Thymus (tissue), 14 donors: ENCODE measurements at places on chromosomes 4 and X.
A peak's percentile ranks its signal among the peaks of the same experiment; 100 is the strongest.

DNA sequence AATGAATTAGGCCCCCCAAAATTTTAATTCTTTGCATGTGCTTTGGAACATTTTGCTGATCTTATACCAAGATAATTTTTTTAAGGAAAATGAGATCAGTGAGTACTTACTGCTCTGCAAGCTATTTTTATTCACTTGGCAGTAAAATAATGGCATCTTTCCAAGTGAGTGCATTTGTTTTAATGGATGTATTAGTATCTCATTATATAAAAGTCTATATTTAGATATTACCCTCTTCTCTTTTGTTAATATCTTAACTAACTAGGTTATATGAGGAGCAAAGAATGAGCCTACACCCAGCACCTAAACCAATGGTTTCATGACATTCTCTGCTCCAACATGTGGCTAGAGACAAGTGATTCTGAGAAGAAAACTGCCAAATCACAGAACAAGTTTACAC, 21.1 kb upstream of the ARAF start:
- no peak for DNase-seq

GRCh38 chr4:38132107-38132673, 172.0 kb downstream of the PTTG2 start:
- DNase-seq, result peak; percentile 54

GRCh38 chr4:71648923-71649322, 135.0 kb downstream of the GC start:
- DNase-seq, result no peak

- DNase-seq, result peak; percentile 79
These were observed 58.5 kb downstream of the TSC22D3 start for GRCh38 chrX:107716816-107717700.

GRCh38 chrX:44996277-44996676, 123.3 kb downstream of the KDM6A start:
- no peak for DNase-seq

- DNase-seq, result no peak
These were observed 80.2 kb upstream of the FHL1 start for GRCh38 chrX:136067097-136067496.

DNA sequence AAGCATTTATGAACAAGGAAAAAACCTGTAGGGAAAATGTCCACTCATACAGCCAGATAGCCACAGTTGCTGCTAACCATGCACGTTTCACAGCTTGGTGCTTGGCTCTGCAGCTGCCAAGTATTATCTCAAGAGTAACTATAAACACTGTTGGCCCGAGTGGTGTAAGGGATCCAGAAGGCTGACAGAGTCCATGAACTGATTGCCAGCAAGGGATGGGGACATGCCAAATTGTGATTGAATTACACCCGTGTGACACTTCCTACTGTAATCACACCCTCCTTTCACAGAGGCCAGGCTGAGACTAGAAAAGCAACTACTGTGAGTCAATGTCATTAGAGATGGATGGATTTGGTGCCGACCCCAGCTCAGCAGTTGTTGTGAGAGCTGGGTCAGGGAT, 223.9 kb upstream of the ANKRD50 start:
- DNase-seq, result no peak

DNA sequence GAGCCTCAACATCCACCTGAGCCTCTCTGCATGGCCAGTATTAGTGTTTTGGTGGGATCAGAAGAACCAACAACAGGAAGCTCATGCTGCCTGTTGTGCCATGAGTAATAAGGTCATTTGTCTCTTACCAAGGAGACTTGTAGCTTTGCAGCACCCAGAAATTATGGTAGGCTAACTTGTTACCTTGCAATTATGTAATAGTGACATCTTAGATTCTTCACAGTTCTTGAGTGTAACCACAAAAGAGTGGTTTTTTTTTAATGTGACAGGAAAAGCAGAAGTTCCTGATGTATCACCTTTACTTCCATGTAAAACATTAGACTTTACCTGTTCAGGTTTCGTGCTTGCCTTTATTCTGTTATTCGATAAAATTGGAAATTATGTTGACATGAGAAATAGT, 263.9 kb upstream of the CXXC4 start:
- DNase-seq, result no peak

GRCh38 chrX:97344724-97345123, 461.0 kb downstream of the RPA4 start:
- no peak for DNase-seq

GRCh38 chrX:133314281-133314680, 96.1 kb upstream of the TFDP3 start:
- no peak for DNase-seq

GRCh38 chrX:21806691-21807090, 32.7 kb upstream of the MBTPS2 start:
- DNase-seq, result no peak

DNA sequence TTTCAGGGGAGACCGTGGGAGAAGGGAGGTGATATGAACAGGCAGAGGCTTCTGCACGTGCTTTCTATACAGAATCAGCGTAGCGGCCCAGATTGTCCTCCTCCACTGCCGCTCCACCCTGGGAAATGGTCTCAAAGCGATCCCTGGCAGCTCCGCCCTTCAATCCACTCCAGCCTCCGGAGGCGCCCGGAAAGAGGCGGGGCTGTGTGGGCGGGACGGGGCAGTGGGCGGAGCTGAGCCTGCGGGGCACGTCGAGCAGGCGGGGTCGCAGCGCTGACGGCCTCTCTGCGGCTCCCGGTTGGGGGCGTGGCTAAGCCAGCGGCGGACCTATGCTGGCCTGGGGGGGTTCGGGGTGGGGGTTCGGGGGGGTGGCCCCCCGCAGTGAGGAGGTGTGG, 210 bp upstream of the SMIM10L2A start:
- peak; percentile 51 for DNase-seq

DNA sequence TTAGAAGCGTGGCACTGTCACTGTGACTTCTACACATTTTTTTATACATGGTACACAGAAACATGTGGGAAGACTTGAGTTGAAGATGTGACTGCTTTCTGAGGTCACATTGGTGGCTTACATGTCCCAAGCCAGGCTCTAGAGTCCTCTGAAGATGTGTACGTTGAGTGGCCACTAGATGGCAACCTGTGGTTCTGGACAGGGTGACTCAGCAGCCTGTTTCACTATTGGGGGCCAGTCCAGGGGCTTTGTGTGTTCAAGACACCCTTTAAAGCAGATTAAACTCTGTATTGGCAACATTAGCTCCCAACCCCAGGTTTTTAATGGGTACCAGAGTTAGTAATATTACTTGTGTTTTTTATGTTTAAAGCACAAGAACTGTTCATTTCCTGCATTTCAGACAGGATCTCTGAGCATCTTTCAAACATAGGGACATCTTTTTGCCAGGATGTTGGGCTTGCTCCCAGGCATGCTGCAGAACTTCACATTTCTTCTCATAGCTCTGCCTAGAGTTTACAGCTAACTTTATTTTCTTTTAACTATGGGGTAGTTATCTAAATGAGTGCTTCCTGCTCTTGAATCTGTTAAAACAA, 53.0 kb downstream of the DCUN1D4 start:
- DNase-seq, result peak; percentile 21

GRCh38 chr4:17058916-17059741, 160.7 kb upstream of the LDB2 start:
- DNase-seq, result no peak

DNA sequence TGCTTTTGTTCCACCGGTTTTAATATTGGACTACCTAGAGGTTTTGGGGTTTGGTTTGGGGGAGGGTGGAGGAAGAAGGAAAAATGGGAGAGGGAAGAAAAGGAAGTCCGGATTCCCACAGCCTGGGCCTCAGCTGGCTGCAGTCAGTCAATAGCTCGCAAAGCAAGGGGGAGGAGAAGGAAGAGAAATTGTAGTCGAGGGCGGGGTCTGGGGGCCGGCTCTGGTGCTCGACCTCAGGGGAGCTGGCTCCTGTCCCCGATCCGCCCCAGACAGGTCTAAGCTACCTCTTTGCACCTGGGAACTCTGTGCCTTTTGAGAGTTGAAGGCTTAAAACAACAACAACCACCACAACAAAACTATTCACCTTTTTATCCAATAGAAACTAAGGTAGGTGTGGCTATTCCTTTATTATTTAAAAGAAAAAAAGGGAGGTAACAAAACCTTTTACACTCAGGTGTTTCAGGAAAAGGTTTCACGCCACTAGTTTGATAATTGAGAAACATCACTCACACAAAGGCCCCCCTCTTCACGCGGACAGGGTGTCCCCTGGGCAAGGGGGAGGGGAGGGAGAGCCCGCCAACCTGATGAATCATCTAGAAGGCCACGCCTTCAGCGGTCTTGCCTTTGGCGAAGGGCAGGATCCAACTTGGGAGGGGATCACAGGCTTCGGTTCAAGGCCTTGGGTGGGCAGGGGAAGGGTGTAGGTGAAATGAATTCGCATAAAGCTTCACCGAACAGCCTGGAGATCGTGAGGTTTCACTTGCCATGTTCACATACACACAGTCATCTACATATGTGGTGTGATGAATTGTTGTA, 1.6 kb upstream of the LNX1 start:
- no peak for DNase-seq

DNA sequence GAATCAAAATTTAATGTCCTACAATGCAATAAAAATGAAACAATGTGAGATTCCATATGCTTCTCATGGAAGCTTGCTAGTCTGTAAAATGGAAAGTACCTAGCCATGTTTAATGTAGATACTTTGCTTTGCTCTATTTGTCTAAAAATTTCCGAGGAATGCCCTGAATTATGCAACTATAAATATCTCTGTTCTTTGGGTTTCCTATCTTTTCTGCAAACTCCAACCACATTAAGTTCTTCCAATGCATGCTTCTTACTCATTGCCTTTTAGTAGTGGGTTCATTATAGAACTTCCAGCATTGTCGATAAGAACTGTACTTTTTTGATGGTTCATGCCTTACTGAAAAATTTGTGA, 178.3 kb downstream of the RASL11B start:
- DNase-seq, result no peak

DNA sequence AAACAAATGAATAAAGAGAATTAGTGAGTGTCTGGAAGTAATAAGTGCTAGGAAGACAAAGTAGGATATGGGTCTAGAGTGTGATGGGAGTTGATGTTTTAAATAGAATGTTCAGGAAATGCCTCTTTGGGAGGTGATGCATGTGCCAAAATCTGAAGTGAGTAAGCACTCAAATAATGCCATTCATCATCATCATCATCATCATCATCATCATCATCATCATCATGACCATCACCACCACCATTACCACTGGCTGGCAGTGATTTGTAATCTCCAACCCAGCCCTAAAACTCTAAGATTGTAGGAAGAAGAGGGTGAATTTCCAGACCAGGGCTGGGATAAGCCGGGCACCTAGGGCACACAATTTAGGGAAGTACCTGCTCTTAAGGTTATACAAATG, 9.7 kb upstream of the SOX3 start:
- DNase-seq, result no peak

DNA sequence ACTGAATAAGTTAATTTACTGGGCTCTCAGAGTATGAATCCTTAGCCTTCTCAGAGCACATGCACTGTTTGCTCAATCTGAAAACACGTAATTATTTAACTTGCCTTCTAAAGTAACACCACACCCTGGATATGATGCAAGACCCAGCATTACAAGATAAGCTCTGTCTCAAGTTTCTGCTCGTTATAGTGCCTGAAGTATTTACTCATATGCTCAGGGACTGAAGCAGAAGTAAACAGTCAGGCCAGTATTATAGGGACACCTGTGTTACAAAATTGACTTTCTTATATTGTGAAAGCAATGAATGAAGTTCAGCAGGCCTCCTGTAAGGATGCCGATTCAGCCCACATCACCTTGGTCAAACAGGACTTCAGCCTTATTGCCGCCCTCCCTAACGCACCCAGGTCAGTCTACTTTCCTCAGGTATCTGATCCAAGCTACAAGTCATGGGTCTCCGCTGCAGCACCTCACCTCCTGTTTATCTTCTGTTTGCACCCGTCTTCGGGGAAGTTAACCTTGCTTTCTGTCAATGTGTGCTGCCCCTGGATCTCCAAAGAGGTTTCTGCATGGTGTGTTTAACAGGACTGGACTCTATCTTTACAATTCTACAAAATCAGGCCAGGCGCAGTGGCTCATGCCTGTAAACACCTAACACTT, 42.8 kb upstream of the KLF3 start:
- DNase-seq, result no peak

GRCh38 chr4:129344058-129344457, 248.1 kb downstream of the C4orf33 start:
- no peak for DNase-seq

- no peak for DNase-seq
These were observed 117.0 kb downstream of the DHRSX start for GRCh38 chrX:2383735-2384134.
